BJ (cell line): ENCODE measurements at places on chromosomes 12 and 14.

DNA sequence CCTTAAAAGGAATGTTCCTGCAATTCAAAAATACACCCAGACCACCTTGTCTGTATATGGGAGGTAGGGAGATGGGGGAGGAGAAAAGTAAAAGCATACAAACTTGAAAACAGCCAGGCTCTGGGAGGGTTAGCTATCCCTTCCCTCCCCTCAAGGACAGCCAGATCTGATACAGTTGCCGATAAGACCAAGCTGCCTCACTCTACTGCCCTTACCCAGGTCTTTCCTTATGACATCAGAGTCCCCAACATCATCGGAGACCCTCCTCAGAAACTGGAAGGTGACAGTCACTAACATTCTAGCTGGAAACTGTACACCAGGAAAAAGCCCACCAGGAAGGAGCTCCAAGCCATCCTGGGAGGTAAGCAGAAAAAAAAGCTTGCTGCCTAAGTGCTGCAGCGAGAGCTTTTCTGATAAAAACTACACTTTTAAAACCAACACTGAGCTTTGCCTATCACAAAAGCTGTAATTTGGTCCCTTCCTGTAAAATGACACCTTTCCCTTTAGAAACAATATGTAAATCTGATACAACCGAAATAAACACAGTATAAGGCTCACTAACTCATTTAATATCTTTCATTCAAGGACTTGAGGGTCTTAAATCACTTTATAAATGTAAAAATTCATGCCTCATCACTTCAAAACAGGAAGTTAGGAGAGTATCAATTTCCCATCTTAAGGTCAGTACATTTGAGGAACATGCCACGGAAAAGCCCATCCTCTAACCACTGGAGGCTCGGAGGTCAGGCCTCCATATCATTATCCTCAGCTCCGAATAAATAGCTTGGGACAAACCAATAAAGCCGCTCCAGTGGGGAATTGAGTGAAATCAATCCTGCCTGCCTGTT lies 20.4 kb upstream of the PLEKHH1 start:
- DNase-seq = no peak

GRCh38 chr12:79012636-79013035 lies 148.1 kb downstream of the SYT1 start:
- no peak for DNase-seq

GRCh38 chr14:93333631-93334103 lies 831 bp upstream of the BTBD7 start:
- DNase-seq = no peak

DNA sequence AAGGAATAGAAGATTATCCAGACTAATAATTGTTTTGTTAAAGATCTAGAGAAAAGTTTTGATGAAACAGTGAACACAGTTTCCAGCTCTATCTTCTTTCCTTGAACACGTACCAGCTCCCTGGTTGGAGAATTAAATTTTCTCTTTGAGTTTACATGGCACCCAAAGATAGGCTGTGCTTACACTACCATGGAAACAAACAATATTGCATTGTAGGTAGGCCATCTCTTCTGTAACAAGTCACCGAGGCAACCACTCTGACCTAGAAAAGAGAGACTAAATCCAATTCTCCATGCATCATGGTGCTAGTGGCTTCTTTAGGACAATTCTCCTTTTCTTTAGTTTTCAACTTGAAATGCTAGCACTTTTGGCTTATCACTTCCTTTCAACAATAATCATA lies 9.9 kb downstream of the BMAL2 start:
- no peak for DNase-seq

- DNase-seq = no peak
Measured at GRCh38 chr12:106682594-106683234, 91.8 kb upstream of the RIC8B start.

- DNase-seq = no peak
Measured at GRCh38 chr12:5442251-5443006, 10.5 kb downstream of the NTF3 start.

GRCh38 chr12:46499226-46499625 lies 126.7 kb upstream of the SLC38A2 start:
- no peak for DNase-seq

DNA sequence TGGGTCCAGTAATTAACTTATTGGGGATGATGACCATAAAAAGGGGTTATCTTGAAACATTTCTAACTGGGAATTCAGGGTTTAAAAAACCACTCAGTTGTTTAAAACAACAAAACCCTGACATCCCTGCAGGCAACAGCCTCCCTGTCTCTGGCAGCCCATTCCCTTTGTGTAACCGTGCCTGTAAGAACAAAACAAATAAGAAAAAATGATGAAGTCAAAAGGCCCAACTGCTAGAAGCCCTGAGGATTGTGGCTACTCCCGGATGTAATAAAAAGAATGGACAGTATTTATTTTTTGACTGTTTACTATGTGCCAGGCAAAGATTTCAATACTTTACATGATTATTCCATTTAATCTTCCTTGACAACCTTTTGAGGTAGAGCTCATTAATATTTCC lies 75.3 kb downstream of the TMCC3 start:
- DNase-seq = no peak

- no peak for DNase-seq
Measured at GRCh38 chr14:68514608-68515194, 278.2 kb downstream of the ZFP36L1 start.

GRCh38 chr12:27585739-27586265 lies 61.8 kb downstream of the PPFIBP1 start:
- no peak for DNase-seq

DNA sequence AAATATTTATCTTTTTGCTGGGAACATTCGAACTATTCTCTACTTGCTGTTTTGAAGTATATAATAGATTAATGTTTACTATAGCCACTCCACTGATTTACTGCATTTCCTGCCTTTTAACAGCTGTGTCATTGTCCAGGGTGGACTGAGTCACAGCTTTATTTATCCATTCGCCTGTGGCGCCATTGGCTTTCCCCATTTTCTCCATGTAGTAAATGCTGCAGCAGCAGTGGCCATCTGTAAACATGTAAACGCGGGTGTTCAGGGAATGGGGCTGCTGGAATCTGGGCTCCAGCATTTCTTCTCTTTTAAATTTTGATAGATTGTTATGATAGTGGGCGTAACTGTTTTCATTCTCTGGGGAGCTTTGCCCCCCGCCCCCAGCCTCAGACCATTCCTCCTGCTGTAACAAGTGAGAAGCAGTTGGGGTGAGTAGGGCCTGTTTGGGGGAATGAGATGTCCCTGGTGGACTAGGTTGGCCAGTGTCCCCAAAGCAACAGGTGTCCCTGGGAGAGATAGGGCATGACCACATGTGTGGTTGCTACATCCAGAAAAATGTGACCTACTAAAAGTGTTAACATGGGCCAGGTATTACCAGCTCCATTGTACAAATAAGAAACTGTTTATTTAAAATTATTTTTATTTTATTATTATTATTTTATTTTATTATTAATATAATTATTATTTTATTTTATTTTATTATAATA lies 32.9 kb downstream of the RIN3 start:
- no peak for DNase-seq

DNA sequence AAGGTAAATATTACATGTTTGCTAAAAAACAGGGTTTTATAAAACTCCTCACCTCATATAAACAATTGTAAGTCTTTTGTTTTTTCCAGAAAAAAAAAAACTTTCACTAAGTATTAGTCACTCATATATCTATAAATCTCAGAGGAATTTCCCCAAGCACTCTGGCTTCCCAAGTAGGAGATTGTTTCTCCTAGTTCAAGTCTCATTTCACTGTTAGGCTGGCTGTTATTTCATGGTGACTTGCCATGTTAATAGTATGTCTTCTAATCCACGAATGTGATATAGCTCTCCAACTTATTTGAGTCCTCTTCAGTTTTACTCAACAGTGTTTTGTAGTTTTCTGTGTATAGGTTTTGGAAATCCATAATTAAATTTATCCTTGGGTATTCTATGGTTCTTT lies 61.6 kb downstream of the CAPZA3 start:
- no peak for DNase-seq

DNA sequence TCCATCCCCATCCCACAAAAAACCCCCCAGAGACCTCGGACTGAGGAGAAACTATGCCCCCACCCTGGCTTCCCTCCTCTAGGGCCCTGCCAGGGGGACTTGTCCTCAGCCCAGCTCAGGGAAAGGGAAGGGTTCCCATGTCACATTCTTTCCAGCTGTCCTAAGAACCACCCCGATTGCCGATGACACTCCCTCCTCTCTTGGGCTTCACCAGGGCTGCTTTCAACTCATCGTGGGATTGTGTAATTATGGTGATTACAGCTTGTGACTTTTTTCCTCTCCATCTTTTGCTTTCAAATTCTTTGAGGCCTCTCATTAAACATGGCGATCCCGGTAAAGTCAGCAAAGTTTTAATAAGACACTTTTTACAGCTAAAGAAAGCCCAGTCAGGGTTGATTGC lies 344.0 kb downstream of the DPF3 start:
- DNase-seq = no peak

DNA sequence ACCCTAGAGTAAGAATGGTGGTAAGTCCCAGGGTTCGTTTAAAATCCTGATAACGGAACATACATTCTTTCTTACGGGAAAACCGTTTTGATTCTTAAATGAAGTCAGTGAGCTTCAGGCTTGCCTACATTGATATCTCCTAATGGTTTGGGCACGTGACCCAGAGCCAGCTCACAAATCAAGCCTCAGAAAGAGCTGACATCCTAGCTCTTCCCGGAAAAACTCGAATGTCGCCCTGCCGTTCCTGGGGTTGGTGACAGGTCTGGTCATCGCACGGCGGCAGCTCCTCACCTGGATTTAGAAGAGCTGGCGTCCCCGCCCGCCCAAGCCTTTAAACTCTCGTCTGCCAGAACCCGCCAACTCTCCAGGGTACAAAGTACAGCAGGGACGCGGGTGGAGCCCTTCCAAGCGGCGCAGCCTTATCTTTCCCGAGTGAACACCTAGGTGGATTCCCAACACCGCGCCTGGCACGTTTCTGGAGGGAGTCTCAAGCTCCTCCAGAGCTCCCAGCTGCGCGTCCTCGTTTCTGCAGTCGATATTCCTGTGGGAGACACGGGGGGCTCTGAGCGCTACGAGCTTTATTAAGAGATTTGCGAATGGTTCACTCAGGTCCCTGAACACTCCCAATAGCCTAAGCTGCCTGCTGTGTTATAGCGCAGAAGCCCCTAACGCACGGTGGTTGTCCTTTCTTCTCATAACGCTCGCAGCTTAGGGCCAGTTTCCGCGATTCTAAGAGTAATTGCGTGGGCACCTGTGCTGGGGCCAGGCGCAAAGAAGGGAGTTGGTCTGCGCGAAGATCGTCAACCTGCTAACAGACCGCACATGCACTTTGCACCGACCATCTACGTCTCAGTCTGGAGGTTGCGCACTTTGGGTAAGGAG lies at the start of gene SSTR1:
SSTR1 (plus strand) TSS at position 169 of the 882 bp plus-strand sequence. CDS start 1,486 bp downstream, outside the sequence.
- no peak for DNase-seq

- no peak for DNase-seq
Measured at GRCh38 chr12:132319359-132319950, 9.9 kb downstream of the GALNT9 start.

DNA sequence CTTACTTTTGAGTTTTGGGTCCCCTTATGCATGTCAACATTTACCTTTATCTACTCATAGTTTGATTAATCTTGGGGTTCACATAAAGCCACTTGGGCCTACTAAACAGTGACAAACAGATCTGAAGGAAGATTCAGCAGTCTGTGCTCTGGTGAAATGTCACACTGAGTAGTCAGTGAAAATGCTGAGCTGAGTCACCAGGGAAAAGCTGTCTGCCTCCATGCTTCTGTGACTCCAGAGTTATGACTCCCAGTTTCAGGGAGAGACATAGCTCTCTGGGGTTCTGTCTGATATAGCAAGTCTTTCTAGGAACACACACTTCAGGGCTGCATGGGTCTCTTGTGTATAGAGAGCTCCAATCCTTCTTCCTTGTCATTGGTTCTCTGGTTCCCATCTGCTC lies 406.3 kb upstream of the FAR2 start:
- DNase-seq = no peak

DNA sequence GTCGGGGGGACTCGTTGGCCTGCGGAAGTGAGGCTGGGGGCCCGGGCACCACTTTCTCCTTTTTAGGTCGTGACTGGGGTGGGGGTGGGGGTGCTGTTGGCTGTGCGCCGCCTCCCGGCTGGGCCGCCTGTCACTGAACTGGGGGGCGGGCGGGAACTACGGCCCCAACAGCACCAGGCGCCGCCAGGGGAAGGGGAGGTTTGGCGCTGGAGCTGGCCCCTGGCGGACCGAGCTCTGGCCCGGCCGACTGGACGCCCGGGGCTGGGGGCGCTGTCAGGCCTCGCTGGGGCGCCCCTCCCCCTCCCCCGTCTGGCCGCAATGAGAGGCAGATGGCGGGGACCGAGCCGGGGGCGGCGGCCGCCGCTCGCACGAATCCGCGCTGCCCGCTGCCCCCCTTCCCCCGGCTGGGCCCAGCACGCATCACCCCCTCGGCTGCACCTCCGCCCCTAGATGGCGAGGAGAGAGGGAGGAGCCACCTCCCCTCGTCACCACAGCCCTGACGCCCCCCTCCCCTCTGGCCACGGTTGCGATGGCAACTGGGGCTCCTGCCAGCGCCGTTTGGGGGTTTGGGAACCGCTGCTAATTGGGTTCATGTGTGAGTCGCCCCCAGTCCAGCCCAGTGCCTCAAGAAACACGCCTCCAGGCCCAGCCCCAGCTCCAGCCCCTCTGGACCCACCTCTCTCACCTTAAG lies 723 bp downstream of the NFATC4 start:
- DNase-seq = peak; percentile 51

GRCh38 chr12:45327823-45328383 lies 112.0 kb downstream of the ANO6 start:
- DNase-seq = no peak

DNA sequence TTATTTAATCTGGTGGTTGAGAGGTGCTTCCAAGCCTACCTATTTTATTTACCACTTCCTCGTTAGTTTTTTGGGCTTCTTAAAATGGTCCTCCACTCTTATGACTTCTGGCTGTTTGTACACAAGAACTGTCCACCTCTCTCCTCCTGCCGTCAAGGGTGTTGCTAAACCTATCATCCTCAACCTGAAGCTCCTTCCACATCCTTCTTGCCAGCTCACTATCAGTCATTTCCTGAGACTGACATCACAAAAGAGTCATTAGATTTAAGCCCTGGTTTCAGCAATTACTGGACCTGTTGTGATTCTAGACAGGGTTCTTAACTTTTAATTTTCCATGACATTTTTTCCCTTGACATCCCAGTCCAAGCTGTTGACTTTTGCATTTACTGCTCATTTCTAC lies 91.9 kb downstream of the BICD1 start:
- no peak for DNase-seq

- no peak for DNase-seq
Measured at GRCh38 chr14:100332071-100332639, 9.0 kb downstream of the SLC25A47 start.

DNA sequence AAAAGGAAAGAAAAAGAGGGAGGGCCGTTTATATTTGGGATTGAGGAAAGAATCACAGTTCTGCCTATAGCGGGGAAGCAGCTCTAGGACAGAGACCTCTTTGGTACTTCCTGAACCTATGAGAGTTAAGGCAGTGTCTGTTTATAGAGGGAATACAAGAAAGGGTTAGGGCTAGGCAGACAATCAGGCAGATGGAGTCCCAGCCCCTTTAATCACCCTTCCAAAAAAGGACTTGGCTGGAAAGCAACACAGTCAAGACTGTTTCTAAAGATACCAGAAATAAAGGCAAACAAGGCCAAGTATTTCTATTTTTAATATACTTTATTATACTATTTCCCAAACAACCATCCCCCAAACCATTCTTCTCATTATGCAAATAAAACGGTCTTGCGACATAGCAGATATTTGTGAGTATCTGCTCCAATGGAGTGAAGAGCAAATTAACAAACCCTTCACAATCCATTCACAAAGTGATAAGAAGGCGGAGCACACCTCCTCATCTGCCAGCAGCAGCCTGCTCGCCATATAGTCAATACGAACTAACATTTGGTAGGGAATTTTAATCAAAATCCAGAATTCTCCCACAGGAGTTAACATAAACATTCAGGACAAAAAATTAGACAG lies 697 bp upstream of the GRIP1 start:
- DNase-seq = no peak
